ENCODE measurements at places on chromosomes 2 and 18.

- DNase-seq = no peak
These were observed 27.9 kb upstream of the CCBE1 start for GRCh38 chr18:59725142-59725541.

DNA sequence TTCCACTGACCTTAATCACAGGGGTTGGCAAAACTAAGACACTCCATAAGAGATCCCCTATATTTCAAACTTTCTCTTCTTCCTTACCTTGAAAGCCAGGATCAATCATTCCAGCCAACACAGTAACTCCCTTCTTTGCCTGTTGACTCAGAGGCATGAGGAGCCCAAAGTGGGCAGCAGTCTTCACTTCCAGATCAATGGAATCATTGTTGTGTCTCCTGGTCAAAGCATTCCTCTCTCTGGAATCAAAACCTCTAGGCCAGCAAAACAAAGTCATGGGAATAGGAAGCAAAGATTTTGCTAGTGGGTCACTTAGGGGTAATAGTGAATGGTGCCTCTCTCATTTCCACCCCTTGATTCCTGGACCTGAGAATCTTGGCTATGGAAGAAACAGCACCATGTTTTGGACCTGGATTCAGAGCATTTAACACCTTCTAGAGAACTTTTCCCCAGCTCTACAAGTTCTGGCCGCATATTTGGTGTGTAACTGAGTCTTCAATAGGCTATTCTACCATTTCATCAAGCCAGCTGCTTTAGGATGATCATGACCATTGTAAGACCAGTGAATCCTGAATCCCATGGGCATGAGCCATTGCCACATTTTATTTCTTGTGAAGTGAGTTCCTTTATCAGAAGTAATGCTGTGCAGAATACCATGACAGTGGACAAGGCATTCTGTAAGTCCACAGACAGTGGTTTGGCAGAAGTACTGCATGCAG is 65.7 kb upstream of the SERPINE2 start:
- DNase-seq = no peak

DNA sequence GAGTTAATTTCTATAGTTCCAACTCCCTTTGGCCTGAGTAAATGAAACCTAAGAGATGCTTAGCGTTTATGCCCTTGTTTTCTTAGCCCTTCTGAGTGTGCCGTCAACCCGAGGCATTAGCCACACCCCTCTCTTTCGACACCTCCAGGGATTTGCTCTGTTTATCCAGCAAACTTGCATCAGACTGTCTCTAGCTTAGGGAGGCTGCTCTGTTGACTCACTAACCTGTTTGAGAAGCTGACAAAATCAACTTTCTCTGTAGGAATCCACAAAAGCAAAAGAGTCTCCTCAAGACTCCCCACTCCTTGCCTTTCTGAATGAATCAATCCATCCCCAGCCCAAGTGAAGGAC is 317.6 kb downstream of the TNS1 start:
- no peak for DNase-seq

- no peak for DNase-seq
These were observed 34.2 kb upstream of the NT5DC4 start for GRCh38 chr2:112686348-112687217.

DNA sequence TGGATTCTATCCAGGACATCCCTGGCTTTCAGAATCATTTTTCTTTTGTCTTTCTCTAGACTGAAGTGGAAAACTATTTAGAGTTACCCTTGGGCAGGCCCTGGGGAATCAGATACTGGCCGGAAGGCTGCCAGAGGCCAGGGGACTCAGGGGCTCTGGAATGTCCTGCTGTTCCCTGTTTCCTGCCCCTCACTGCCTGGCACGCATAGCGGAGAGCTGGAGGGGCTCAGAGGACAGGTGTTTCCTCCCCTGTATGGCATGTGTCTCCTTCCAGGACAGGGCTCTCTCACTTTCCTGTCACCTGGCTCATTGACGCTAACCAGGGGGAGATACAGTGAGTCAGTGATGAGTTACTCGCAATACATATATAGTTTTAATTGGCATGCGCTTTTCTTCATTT is 38.8 kb downstream of the DYSF start:
- DNase-seq = no peak

GRCh38 chr2:203490391-203490790 is 44.7 kb downstream of the RAPH1 start:
- no peak for DNase-seq

- no peak for DNase-seq
These were observed 130.1 kb downstream of the NFATC1 start for GRCh38 chr18:79525556-79526467.

GRCh38 chr18:46253498-46253897 is 149.3 kb downstream of the HAUS1 start:
- no peak for DNase-seq

DNA sequence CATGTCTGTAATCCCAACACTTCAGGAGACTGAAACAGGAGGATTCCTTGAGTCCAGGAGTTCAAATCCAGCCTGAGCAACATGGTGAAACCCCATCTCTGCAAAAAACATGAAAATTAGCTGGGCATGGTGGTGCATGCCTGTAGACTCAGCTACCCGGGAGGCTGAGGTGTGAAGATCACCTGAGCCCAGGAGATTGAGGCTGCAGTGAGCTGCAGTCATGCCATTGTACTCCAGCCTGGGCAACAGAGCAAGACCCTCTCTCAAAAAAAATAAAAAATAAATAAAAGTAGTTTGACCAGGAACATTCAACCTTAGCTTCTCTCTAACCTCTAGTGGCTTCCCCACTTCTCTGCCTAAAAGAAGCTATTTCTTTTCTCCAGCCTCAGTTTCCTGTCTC is 23.8 kb downstream of the SH3BP4 start:
- no peak for DNase-seq

DNA sequence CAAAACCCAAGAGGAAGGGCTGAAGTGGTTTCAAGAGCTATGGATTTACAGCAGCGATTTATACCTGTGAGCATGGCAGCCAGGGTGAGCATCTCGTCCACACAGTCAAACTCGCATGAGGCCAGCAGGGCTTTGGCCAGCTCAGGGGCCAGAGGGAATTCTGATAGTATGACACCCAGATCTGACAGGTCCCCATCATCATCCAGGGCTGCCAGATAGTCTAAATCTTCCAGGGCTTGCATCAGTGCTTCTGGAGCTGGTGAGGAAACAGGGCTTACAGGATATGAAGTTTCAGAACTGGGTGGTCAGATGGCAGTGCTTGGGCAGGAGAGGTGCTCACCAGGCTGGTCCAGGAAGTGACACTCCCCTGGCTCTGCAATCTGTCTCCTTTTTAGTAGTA is 3.5 kb downstream of the DQX1 start:
- no peak for DNase-seq

DNA sequence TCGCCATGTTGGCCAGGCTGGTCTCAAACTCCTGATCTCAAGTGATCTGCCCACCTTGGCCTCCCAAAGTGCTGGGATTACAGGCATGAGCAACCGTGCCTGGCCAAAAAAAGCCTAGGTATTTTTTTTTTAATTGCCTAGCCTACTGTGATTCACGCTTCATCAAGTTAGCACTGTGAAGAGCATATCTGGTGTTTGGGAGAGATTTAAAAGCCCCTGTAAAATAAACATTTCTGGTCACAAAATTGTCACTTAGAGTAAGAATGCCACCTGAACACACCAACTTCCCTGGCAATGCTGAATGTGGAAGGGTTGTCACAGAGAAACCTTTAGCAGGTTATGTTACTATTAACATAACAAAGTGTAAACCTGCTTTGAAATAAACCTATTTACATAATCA is 39.7 kb upstream of the CHAC2 start:
- DNase-seq = no peak

DNA sequence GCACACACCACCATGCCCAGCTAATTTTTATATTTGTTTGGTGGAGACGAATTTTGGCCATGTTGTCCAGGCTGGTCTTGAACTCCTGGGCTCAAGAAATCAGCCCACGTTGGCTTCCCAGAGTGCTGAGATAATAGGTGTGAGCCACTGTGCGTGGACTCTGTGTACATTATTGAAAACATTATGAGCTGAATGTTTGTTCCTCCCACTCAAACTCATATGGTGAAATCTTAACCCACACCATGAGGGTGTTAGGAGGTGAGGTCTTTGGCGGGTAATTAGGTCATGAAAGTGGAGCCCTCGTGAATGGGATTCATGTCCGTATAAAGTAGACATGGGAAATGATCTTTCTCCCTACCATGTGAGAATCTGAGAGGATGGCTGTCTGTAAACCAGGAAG is 83.6 kb downstream of the SPTBN1 start:
- no peak for DNase-seq

DNA sequence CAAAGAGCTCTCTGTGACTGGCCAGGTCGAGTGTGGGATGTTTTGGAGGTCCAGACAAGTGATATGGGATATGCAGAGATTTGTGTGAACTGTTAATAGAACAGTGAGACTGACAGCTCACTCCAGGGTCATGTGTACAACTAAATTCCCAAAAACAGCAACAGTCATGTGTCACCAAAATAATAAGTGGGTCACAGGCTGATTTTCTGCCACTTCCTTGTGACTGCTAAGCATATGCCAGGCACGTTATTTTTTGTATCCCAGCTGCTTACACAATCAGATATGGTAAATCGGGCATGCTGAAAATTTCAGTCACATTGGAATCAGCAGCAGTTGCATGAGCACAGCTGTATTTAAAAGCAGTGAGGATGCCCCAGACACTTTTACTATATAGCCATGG is 198.7 kb downstream of the PTGR3 start:
- no peak for DNase-seq

DNA sequence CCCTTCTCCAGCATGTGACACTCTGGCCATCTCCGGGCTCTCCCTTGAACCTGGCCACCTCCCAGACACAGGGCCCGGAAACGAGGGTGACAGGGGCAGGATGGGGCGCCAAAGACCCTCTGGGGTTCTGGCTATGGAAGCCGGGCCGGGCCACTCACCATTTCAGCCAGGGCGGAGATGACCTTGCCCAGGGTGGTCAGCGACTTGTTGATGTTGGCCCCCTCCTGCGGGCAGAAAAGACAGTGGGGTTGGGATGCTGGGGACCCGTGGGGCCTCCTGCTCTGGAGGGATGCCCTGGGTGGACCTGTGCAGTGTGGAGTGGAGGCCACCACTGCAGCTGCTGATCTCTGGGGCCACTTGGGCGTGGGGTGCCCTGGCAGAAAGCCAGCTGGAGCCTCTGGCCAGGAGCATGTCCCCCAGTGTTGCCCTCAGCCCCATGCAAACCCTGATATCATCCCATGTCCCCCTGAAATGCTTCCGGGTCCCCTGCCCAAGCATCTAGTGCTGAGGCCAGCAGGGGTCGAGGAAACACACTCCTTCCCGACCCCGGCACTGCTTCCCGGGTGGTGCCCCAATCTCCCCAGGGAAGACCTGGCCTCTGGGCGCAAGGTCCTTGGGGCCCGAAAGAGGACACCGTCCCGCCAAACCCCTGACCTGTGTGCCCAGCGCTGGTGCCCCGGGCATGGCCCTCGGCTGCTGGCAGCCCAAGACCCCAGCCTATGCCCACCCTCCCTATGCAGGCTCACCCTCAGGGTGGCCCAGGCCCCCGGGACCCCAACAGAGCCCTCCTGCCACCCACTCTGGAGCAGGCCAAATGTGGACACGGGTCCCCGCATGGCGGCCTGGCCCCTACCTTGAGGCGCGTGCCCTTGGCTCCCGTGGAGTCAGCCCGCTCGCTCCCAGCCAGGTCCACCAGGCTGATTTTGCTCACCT is 36.9 kb downstream of the KIF1A start:
- DNase-seq = no peak

DNA sequence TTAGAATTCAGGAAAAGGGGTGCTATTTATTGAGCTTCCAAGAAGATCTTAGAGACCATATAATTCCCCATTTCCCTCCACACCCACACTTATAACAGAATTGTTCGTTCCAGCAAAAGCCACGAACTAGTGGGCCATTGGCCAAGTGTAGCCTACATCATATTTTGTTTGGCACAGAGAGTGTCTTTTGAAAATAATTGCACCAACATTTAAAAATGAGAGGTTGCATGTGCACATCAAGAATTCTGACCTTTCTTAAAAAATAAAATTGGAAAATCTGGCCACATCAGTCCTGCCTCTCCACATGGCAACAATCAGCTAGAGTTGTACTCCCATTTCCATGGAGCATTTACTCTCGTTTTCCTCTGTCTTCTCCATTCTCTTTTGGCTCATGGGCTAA is 655.5 kb upstream of the FANCL start:
- DNase-seq = no peak

GRCh38 chr2:204824751-204825453 is 279.6 kb downstream of the PARD3B start:
- no peak for DNase-seq

DNA sequence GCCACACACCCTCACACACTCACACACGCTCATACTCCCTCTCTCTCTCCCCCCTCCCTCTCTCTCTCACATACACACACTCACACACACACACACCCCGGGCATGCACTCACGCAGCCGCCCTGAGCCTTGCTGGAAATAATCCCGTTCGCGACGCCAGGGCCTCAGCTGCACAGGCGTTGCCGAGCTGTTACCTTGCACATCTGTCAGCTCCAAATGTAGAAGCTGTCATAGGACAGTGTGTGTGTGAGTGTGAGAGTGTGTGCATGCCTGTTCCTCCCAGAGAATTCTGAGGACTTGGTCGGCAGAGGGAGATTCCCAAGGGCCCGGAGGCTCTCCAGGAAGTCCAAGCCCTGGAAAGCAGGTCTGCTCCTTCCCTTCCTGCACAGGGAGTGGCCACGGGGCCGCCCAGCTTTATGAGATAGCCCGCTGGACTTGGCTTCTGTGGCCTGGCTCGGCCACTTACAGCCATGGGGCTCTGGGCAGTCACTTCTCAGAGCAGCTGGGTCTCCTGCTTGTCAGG is 8.6 kb downstream of the SPR start:
- DNase-seq = no peak

DNA sequence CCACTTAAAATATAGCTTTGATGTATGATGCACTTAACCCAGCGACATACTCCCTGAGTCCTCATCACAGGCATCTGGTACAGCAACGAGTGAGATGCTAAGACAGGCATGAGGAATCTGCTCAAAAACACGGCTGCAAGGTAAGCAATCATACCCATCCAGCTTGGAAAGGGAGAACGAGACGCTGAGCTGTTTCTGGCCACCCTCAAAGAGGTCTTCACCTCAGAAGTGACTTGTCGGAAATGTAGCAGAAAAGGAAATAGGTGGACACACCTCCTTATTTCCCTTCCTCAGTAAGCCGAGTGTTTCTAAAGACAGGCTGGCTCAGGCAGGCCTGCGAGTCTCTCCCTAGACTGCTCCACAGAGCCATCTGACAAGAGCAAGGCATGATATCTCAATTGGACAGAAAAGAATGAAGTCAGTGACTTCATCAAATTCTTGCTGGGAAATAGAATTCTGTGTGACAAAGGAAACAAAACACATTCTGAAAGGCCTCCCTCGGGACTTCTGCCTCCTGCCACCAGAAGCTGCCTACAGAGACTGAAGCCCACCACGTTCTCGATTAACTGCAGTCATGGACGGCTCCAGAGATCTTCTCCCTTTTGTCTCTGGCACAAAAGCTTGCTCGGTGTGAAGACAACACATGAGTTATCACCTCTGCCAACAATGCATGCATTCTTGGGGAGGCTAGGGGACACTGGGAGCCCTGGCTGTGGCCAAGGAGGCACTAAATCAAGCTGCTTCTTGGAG is 84.3 kb downstream of the UXS1 start:
- DNase-seq = no peak

All from stimulated activated CD4-positive, alpha-beta T cell treated with anti-CD3 and anti-CD28 coated beads, TNF-alpha, amount 100 ng/mL, for 48 hours (primary cell).